ENCODE measurements at places on chromosomes 4 and X.

- no peak for DNase-seq
Measured at GRCh38 chr4:87947381-87948160, 27.9 kb upstream of the SPP1 start.

DNA sequence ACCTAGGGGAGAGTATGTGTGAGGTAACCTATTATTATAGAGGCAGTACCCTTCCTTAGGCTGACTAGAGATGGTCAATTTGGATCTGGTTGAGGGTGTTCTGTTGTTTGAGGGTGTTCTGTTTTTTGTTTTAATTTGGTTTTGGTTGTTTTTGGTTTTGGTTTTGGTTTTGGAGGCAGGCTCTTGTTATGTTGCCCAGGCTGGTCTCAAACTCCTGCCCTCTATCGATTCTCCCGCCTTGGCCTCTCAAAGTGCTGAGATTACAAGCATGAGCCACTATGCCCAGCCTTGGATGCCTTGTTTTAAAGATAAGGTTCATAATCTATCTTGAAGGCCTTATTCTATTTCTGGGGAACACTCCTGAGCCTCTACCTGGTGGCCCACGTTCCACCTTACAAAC, 912 bp downstream of the CXorf65 start:
- no peak for DNase-seq

DNA sequence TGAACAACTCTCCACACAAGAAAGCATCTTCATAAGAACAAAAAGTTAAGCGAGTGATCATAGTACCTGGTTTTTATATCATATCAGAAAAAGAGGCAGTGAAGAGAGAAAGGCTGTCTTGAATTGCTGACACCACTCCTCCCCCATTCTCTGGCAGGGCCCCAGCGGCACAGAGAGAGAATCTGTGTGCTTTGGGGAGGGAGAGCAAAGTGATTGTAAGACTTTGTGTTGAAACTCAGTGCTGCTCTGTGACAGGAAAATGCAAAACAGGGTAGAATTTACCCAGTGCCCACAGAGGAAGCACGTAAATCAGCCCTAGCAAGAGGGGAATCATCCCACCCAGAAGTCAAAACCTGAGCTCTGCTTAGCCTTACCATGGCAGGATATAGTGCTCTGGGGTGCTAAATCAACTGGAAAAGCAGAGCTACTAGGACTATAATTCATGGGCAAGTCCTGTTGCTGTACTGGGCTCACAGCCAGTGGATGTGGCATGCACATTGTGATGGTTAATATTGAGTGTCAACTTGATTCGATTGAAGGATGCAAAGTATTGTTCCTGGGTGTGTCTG, 174.6 kb downstream of the PRR32 start:
- DNase-seq, result no peak

- DNase-seq, result no peak
Measured at GRCh38 chr4:22196551-22196950, 248.0 kb upstream of the KCNIP4 start.

- no peak for DNase-seq
Measured at GRCh38 chr4:24933684-24934275, 20.9 kb upstream of the CCDC149 start.

GRCh38 chr4:125744891-125745364, 430.2 kb downstream of the FAT4 start:
- DNase-seq, result no peak

DNA sequence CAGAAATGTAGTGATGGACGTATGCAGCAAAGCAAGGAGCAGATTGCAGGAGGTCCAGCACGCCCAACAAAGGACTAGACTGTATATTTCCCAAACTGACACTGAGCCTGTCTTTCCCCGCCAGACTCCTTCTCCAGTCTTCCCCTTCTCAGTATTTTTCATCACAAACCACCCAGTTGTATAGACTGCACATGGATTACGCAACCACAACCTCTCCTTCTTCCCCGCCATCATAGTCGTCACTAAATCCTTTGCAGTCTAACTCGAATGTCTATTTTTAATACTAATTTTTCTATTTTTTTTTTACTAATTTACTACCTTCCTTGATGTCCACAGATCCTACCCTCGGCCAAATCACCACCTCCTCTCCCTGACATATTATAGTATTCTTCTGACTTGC, 105.4 kb downstream of the MTNR1A start:
- no peak for DNase-seq

GRCh38 chr4:53366301-53366716, 448 bp upstream of the SCFD2 start:
- DNase-seq, result no peak

DNA sequence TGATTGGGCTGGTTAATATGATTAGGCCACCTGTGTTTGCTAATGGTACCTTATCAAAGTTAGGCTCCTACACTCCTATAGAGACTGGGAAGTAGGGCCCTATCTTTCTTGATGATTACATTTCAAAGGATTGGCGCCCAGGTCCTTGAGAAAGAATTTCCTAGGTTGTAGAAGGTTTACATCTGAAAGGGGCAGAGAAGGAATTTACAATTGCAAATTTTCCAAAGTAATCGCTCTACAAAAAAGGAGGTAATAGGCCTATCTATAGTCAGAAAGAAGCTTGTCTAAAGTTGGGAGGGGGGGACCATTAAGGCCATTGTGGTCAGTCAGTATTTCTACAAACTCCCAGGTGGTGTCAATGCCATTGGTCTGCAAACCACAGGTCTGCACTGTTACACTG, 638.4 kb downstream of the IL1RAPL1 start:
- DNase-seq, result no peak

GRCh38 chr4:110622841-110623717, at the start of gene PITX2:
Gene PITX2, minus strand, starts transcription at chr4:110623077. Its CDS starts 617 bp downstream, at chr4:110622460.
- DNase-seq, result peak; percentile 97

DNA sequence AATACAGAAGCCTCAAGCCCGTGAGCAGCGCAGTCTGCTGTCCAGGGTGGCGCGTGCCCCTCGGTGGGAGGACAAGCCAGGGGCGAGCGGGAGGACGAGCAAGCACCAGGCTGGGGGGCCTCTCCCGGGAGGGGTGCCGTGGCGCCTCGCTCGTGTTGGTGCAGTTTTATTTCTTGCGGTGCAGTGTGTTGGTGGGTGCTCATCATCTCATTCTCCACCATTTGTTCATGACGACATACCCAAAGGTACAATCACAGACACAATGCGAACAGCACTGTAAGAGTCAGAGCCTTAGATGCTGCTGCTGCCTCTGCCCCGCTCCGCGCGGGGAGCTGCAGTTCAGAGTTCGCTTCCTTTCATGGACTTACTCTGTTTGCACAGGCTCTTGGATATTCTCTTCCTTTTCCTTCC, 30.3 kb downstream of the RGS12 start:
- no peak for DNase-seq

- DNase-seq, result peak; percentile 62
Measured at GRCh38 chrX:40104630-40104984, 6.8 kb upstream of the BCOR start.

GRCh38 chrX:16023790-16024734, 99.3 kb upstream of the GRPR start:
- DNase-seq, result peak; percentile 72

- peak; percentile 65 for DNase-seq
Measured at GRCh38 chr4:159206427-159206871, 103.6 kb downstream of the RAPGEF2 start.

- DNase-seq, result no peak
Measured at GRCh38 chr4:7788694-7789425, 150.8 kb downstream of the AFAP1 start.

- no peak for DNase-seq
Measured at GRCh38 chr4:12645732-12646131, 838.4 kb downstream of the RAB28 start.

- no peak for DNase-seq
Measured at GRCh38 chr4:15385928-15386327, 41.9 kb upstream of the C1QTNF7 start.

DNA sequence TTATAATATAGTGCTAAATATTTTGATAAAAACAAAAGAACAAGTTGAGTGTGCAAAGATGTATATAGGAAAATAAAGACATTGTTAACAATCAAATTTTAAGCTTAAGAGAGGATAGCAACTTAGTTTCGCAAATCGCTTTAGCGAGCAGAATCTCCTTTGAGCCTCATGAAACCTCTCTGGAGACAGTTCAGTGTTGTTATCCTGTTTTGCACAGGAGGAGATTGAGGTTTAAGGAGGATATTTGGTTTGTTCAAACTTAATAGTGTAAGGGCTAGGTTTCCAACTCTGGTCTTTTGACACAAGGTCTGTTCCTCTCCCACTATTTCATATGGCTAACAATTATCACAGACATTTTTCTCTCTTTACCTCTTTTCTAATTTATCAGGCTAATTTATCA, 1848.5 kb upstream of the TENM3 start:
- no peak for DNase-seq

- DNase-seq, result peak; percentile 90
Measured at GRCh38 chr4:38319456-38320342, 344.3 kb upstream of the KLF3 start.

DNA sequence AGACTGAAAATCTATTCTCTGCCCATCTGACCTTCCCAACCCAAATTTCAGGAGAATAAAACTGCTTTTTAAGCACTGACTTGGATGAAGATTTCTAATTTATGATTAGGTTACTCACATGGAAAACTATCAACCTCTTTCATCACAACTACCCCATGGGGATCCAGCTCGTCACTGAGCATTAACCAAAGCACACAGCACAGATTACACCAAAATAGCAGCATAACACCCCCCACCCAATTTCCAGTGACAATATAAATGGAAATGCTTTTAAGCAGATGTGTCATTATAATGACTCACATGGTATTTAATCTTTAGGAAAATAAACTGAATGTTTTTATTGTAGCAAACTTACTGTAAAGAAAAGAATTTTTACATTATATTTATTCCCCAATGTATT, 9.7 kb downstream of the SERTM2 start:
- DNase-seq, result peak; percentile 34

- DNase-seq, result no peak
Measured at GRCh38 chrX:72083291-72083690, 48.4 kb downstream of the RTL5 start.

- DNase-seq, result no peak
Measured at GRCh38 chrX:31217084-31217483, 145.2 kb upstream of the FTHL17 start.

DNA sequence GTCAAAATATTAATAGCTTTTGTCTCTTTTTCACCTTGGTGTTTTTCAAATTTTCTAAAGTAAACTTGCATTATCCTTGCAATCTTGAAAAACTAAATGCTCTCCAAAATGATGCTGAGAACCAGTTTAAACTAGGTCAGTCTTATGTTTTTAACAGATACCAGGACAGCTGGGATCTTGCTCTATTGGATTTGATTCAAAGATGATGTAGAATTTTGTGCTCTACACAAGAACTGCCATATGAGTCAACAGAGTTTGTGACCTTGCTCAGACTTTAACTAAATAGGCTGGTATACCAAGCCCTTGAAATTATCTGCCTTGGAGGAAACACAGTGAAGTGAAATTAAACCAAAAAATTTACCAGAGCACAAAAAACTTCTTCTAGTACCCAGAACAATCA, 991.1 kb downstream of the STPG2 start:
- no peak for DNase-seq

- DNase-seq, result no peak
Measured at GRCh38 chr4:23297327-23297726, 592.5 kb downstream of the PPARGC1A start.

- no peak for DNase-seq
Measured at GRCh38 chrX:110964786-110965185, 131.2 kb upstream of the PAK3 start.

DNA sequence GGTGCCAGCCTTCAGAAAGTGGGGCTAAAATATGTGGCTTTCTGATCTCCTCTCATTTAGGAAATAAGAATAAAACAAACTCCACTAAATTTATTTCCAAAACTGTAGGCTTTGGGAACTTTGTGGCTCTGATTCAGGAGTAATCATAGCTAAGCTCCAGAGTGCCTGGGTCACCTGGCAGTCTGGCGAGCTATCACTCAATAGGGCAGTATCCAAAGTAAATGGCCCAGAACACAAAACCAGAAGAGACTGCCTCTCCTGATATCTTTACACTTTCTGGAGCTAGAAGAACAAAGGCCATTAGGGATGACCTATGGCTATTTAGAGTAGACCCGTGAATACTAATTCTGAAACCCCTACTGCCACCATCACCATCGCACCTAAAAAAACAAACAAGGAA, 17.0 kb upstream of the PPARGC1A start:
- no peak for DNase-seq

- DNase-seq, result no peak
Measured at GRCh38 chr4:144562019-144562705, 83.8 kb upstream of the HHIP start.

- DNase-seq, result no peak
Measured at GRCh38 chr4:4784379-4784778, 75.1 kb upstream of the MSX1 start.

- no peak for DNase-seq
Measured at GRCh38 chr4:55615008-55615407, 21.1 kb downstream of the NMU start.

DNA sequence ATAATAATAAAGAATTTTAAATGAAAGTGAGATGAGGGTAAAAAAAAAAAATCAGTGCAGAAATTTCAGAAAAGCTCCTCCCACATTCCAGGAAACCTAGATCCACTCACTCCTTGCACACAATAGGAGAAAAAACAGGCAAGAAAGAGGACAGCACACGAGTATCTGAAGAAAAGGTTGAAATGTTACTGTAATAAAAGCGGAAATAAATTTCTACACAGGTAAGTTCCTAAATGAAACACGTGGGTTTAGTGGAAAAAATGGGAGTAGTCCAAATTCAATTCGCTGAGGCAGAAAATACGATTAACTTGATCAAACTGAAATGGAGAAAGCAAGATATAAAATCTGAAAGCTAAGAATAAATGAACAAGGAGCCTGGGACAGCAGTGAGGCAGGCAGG, 2.0 kb upstream of the ACE2 start:
- DNase-seq, result no peak

DNA sequence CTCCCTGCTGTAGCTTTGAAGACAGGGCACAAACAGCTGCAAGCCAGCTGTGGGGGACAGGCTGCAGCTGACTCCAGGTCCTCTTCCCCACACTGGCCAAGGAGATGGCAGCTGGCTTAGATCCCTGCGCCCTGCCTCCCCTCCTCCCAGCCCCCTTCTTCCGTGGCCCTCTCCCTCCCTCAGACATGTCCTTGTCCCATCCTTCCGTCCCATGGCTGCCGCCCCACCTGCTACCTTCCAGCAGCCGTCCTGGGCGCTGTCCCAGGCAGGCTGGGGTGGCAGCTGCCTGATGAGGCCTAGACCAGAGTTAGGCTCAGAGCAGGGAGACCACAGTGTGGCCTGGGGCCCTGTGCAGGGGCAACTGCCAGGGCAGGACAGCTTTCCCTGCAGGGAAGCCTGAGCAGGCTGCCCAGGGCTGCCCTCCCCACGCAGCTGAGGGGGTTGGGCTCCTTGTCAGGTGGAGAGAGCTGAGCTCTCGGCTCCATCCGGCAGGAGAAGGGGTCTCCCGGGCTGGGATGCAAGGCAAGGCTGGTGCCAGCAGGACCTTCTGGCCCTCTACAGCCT, 3.3 kb upstream of the BGN start:
- no peak for DNase-seq

DNA sequence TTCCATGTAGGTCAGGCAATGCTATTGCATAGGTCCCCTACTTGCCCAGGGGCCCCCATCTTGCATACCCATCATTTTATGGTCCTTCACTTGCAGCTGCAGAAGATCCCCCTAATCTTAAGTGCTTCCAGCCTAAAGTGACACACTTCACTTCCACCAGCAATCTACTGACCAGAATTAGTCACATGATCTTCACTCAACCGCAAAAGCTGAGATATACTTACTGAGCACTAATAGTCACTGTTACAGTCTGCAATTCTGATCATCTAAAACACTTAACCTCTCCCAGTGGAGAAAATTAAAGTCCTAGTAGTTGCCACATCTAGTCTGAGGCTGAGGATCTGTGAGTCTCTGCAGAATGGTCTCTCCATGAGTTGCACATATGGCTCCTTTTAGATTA, 82.1 kb downstream of the AREG start:
- DNase-seq, result no peak
